ENCODE measurements at places on chromosomes 7 and 10. TPM values are rescaled to one million over a fixed set of nuclear protein-coding genes. Genes with fewer than 3 reads are reported as not detected.

The POP7 gene
- 146 TPM for total RNA-seq

GRCh38 chr10:5616836-5617235, 49.6 kb downstream of the ASB13 start:
- no peak for DNase-seq

GRCh38 chr10:76481178-76481577, 1049.8 kb downstream of the LRMDA start:
- no peak for DNase-seq

The ACTR3C gene
- 0.06 TPM for total RNA-seq

DNA sequence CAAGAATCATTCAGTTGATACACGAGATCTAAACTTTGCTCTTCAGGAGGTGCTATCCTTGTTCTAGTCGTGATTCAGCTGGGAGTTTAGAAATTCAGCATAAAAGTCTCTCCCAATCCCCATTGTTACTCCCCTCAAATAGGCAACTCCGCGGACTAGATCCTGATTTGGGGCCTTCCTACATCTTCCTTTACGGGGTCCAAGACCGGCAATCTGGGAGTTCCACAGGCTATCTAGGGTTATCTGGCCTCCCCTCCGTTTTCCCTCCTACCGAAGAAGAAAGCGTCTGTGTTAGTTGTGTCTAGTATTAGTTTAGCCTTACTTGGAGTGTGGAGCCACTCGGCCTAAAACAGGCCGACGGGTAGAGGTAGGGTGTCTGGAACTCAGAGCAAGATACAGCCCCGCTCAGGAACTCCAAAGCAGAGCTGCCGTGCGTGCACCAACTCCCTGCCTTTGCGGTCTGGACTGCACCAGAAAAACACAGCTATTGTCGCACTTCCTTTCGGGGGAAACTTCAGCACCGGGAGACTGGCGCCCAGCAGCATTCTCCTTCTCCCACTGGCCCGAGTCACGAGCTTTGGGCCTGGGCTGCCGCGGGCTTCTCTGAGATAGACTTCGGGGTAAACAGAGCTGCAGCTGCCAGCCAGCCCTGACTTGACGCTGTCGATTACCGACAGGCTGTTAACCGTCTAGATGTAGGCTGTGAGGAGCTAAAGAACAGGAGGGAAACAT, 1.5 kb upstream of the DLX5 start:
- DNase-seq = no peak

The TLX1 gene
- total RNA-seq = not detected

- DNase-seq = no peak
Measured at GRCh38 chr10:35922876-35923600, 280.9 kb upstream of the FZD8 start.
